Mesothelial cell of epicardium (in vitro differentiated cells): ENCODE measurements at places on chromosomes 7 and 10. TPM values are rescaled to one million over a fixed set of nuclear protein-coding genes. Genes with fewer than 3 reads are reported as not detected.

Gene CYP3A5
- total RNA-seq = 9.0 to 10.1 TPM (median 9.2 TPM) in 3 replicates

DNA sequence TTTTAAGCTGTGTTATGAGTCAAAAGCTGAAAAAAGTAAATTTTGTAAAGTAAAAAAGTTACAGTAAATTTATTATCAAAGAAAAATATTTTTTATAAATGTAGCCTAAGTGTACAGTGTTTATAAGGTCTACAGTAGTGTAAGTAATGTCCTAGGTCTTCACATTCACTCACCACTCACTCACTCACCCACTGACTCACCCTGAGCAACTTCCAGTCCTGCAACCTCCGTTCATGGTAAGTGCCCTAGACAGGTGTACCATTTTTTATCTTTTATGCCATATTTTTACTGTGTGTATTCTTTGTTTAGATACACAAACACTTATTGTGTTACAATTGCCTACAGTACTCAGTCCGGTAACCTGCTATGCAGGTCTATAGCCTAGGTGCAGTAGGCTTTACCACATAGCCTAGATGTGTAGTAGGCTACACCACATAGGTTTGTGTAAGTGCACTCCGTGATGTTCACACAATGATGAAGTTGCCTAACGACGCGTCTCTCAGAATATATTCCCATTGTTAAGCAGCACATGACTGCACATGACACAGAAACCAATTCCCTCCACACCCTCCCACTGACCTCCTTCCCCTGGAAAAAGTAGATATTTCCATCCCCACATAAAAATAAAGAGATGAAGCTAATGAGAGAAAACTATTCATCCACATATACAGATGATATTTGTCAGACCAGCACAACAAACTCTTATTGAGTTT, 44.8 kb upstream of the FGL2 start:
- DNase-seq = no peak

Gene TMEM236
- 0.04 TPM in 1 of 3 replicates, not detected in the others for total RNA-seq

GRCh38 chr7:50653126-50653864, 88.1 kb upstream of the DDC start:
- DNase-seq = no peak

Gene SEMA3A
- 43.4 to 50.4 TPM (median 44.4 TPM) in 3 replicates for total RNA-seq

Gene ADRB1
- 0.07 to 0.18 TPM in 2 of 3 replicates, not detected in the other for total RNA-seq

Gene AIMP2
- total RNA-seq = 24.6 to 26.9 TPM (median 25.2 TPM) in 3 replicates

Gene GIMAP7
- not detected in 3 replicates for total RNA-seq

Gene AGAP4
- total RNA-seq = 38.1 to 43.8 TPM (median 40.7 TPM) in 3 replicates

DNA sequence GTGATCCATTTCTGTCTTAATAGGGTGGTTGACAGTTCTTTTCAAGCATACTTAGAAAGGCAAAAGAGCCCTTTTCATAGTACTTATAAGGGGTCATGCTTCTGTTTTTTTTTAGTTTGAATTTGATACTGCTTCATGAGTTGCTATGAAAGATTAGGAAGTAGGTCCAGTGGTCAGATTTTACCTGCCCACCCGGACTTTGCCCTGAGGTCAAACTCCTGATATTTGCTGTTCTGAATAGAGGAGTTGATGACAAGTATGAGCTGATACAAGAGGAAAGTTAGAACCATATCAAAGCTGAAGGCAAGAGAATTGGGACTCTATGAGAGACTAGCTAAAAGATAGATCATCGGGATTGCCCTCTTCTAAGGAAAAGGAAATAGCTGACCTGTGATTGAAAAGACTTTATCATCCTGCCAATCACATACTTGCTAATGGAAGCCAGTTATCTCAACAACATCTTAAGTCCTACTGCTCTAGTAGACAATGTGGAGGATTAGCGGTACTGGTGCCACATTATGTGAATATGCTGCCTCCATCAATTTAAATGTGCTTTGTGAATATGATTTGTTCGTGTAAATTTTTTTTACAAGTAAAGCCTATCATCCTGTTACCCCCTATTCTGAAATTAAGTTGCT, 37.5 kb upstream of the CYP26C1 start:
- DNase-seq = no peak

Gene RBM20
- total RNA-seq = 20.5 to 23.3 TPM (median 20.7 TPM) in 3 replicates

- no peak for DNase-seq
Observed at GRCh38 chr10:88392222-88392621, 190.9 kb downstream of the RNLS start.

- no peak for DNase-seq
Observed at GRCh38 chr7:51031791-51032515, 249.3 kb upstream of the GRB10 start.

- no peak for DNase-seq
Observed at GRCh38 chr7:7639421-7639820, 1.1 kb upstream of the UMAD1 start.

DNA sequence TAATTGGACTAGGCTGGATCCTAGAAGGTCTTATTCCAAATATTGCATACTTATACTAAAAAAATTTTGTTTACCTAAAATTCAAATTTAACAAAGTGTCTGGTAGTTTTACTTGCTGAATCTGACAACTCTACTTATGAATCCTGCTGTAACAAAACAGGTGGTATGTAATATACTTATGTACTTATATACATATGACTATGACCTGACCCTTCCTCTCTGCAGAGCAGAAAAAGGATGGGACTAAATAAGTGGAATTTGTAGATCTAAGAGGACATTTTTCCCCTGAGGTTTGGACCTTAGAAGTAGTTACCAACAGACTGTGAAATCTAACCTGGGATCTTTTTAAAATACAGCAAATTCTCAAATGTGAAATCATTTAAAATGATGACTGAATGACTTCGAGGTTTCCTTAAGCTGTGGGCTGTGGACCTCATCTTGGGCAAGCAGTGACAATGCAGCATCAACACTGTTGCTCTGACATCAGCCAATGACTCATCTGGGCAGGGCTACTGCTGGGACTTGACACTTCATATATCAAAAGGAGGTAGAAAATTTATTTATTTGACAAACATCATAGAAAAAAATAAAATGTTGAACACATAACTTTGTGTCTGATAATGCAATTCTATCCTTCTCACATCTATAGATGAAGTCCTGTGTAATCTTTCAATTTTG, 73.6 kb downstream of the RELN start:
- no peak for DNase-seq

- no peak for DNase-seq
Observed at GRCh38 chr7:26237035-26237807, 35.7 kb downstream of the CBX3 start.
